ENCODE measurements at places on chromosomes 1 and 21. TPM values are rescaled to one million over a fixed set of nuclear protein-coding genes. Genes with fewer than 3 reads are reported as not detected.

The PUSL1 gene
- total RNA-seq = 132 TPM

The NCAM2 gene
- total RNA-seq = 2.4 TPM

The OR10T2 gene
- not detected for total RNA-seq

The SLC16A4 gene
- 0.29 TPM for total RNA-seq

The CFAP107 gene
- total RNA-seq = not detected

The CNKSR1 gene
- total RNA-seq = 32.1 TPM

The KCNK2 gene
- total RNA-seq = not detected

The INAVA gene
- 128 TPM for total RNA-seq

The OR6K6 gene
- total RNA-seq = not detected

The LUZP1 gene
- total RNA-seq = 17.8 TPM

The MSH4 gene
- not detected for total RNA-seq

The S100A7 gene
- not detected for total RNA-seq

The RUNX3 gene
- total RNA-seq = 3.7 TPM

The PLEKHN1 gene
- total RNA-seq = 14.0 TPM

The HSD11B1 gene
- not detected for total RNA-seq

The CFHR4 gene
- not detected for total RNA-seq

The ATF3 gene
- 275 TPM for total RNA-seq

The TRABD2B gene
- 0.44 TPM for total RNA-seq

The MRPS14 gene
- 21.8 TPM for total RNA-seq

The LRRC8C gene
- total RNA-seq = 3.4 TPM

The XCL2 gene
- not detected for total RNA-seq

The C8B gene
- total RNA-seq = not detected

Data from PC-3 (cell line).